ENCODE measurements at places on chromosomes 3 and 15.

DNA sequence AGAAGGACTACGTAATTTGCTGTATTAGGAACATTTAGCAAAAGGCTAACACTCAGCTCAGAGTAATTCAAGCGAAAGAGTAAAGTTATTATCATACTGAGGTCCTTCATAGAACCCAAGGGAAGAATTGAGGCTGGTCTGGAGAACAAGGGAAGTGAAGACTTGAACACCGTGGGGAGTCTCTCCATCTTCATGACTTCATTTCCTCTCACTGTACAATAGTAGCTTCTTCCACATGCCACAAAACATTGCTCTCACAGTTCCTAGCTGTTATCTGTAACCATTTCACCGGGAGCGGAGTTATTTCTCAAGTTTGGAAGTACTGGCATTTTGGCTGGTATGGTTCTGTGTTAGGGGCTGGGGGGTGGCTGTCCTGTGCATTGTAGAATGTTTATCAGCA, 69.7 kb downstream of the MAGI1 start:
- no peak for DNase-seq

DNA sequence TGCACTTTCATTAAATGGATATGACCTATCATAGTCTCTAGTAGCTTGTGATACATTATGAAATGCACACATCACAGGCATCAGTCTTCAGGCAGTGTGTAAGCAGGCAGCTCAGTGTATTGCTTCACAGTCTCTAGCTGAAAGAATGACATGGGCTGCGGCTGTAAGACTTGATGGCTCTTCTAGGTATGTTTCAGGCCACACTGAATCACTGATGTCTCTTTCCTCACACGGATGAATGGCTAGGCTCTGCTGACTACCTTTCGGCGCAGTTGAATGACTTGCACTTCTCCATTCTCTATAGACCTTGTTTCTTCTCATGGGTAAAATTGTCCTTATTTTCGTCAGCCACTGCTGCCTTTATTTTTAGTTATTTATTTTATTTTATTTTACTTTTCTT, 15.4 kb downstream of the APH1B start:
- DNase-seq, result no peak

- no peak for DNase-seq
These were observed 518.7 kb downstream of the MCTP2 start for GRCh38 chr15:94749811-94750617.

- no peak for DNase-seq
These were observed 134.8 kb upstream of the ANKRD28 start for GRCh38 chr3:15932348-15933300.

GRCh38 chr15:48102167-48102566, 18.6 kb upstream of the SLC24A5 start:
- no peak for DNase-seq

GRCh38 chr3:126152901-126153694, 27.3 kb downstream of the ALDH1L1 start:
- DNase-seq, result no peak

- no peak for DNase-seq
These were observed 32.3 kb downstream of the C3orf62 start for GRCh38 chr3:49244581-49245205.

DNA sequence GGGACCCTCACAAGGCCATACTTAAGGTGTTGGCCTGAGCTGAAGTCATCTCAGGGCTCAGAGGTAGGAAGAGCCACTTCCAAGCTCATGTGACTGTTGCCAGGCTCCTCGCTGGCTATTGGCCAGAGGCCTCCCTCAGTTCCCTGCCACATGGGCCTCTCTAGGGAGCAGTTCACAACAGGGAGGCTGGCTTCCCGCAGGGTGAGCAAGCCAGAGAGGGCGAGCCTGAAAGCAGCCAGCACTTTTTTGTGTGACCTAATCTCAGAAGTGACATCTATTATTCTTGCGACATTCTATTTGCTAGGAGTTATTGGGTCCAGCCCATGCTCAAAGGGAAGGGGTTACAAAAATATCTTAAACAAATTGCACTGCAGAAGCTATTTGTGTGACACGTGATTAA, 201.4 kb downstream of the SSR3 start:
- DNase-seq, result no peak

DNA sequence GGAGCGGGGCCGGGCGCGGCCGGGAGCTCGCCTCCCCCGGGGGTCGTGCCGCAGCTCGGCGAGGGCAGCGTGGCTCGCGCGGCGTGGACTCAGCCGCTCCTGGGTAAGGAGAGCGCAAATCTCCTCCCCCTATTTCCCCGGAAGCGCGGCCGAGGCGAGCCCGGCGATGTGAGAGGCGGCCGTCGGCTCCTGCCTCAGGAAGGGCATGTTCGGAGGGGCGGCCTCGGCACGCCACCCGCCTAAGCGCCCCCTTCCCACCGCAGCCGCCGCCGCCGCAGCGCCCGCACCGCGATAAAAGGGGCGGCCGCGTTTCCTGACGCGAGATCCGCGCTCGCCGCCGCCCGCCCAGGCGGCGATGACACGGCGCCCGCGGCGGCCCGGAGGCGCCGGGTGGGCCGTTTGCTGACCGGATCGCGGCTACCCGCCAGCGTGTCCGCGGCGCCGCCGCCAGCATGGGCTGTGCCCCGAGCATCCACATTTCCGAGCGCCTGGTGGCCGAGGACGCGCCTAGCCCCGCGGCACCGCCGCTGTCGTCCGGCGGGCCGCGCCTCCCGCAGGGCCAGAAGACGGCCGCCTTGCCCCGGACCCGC, at the start of gene PDE8A:
TSS of gene PDE8A (plus strand) at position 146 of the 590 bp plus-strand sequence. CDS start at position 453, 307 bp downstream.
- peak; percentile 39 for DNase-seq
